HFF-Myc (cell line): ENCODE measurements at places on chromosomes 6 and 20.

DNA sequence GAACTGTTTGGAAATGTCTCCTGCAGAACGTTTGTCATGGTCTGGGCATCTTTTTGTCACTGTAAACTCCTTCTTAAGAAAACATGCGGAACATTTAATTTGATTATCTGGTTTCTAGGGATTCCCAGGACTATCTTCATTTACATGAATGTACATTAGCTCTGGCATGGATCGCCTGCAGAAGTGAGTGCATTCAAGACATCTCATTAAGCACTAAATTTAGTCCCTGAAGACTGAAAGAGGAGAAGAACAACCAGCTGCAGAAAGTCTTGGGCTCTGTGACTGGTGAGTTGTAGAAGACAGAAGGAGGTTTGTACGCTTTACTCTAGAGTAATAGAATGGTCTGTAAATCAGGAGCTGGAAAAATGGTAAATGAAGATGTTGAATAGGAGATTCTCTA is 540.7 kb downstream of the BCKDHB start:
- no peak for DNase-seq

GRCh38 chr20:35079472-35080347 is 12.9 kb downstream of the TRPC4AP start:
- DNase-seq: no peak

DNA sequence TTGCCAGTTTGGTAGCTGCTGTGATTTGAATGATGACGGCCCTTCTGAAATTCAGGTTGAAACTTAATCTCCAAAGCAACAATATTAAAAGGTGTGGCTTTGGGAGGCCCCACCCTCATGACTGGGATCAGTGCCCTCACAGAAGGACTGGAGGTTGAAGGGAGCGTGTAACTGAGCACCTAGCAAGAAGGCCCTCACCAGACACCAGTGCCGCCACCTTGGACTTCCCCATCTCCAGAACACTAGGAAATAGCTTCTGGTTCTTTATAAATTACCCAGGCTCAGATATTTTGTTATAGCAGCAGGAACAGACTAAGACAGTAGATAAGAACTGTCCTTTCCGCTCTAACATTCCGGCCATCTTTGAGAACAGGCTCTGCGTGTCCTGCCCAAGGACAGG is 243.1 kb downstream of the DLL1 start:
- no peak for DNase-seq

- no peak for DNase-seq
Observed at GRCh38 chr20:45341939-45342854, 6.0 kb downstream of the SDC4 start.

DNA sequence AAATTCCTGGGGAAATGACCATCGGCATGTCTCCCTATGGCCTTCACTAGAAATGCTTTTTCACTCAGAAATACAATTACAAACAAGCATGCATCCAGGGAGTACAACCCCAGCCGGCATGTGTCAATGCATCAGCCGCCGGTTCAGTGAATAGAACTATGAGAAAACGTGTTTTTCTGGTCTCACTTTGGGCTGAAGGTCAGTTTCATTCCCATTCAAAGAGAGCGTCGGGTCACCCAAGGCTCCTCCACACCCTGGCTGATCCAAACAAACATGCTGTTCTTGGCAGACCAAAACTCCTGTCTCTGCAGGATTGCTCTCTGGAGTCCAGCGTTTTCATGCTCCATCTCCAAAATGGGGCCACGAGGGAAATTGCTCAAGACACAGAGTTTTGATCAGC is 35.5 kb upstream of the NXT1 start:
- no peak for DNase-seq

GRCh38 chr6:18314317-18314997 is 50.1 kb upstream of the DEK start:
- no peak for DNase-seq

GRCh38 chr6:66731310-66731709 is 1024.3 kb upstream of the EYS start:
- no peak for DNase-seq

DNA sequence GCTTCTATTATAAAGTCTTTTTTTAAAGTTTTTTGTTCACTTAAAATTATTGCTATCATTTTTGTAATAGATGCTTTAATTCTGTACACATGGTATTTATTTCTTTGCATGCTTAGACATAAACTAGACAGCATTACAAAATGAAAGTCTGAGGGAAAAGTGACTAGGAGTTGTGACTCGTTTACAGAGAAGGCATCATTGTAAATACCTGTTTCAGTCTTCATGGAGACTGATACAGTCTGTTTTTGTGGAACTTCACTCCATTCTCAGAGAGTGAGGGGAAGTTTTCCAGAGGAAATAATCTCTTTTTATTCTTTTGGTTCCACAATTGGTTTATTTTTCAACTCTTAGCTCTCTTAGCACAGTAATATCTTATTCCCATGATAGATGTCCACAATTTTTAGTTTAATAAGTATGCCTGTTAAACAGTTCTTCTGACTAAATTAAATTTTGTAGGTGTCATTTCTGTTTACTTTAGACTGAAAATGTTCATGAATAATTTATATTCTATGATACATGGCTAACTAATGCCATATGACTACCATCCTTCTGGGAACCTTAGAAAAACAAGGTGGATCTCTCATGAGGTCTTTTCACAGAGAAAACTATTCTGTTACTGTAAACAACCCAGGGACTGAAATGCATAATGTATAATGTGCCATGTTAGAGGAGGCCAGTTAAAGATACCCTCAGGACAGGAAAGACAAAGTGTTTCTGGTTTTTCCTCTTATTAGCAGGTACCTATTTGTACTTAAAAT is 69.2 kb downstream of the MYO6 start:
- DNase-seq: no peak

DNA sequence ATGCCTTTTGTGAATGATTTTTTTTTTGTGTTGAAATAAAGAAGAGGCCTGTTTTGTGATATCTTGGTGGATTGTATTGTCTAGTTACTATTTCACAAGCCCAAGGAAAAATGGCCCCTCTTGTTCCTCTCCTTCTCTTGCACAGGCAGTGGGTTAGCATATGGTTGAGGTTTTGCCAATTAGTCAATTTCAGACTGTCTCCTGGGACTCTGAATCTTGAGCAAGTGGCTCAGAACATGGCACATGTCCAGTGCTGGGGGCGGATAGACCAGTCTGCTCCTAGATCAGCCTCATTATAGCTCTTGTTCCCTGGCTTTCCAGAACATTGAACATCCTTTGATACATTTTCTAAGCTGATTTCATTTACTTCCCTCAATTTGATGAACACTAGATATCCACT is 589.2 kb downstream of the PHF3 start:
- DNase-seq: no peak

DNA sequence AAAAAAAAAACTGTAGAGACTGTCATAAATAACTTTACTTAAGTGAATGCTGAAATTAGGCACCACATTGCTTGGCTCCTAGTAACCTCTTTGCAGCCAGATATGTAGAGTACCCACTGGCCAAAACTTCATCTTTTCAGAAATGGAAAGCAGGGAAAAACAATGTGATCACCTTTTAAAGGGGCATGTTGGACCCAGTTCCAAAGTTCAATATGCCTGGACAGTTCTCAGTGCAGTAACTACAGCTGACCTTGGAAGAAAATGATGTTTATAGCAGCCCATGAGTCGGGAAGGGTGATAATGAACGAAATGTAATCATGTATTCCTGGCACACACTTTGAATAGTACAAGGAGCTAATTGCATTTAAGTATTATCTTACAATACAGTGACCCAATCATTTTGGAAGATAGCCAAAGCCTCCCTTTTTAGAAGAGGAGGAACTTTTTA is 93.6 kb upstream of the TAB2 start:
- no peak for DNase-seq

GRCh38 chr20:14234666-14235295 is 102.6 kb downstream of the FLRT3 start:
- no peak for DNase-seq

GRCh38 chr6:115362234-115362633 is 698.5 kb downstream of the FRK start:
- no peak for DNase-seq

GRCh38 chr6:126807876-126808275 is 310.6 kb upstream of the RSPO3 start:
- DNase-seq: no peak

- DNase-seq: no peak
Observed at GRCh38 chr6:160227769-160228161, 30.9 kb downstream of the SLC22A2 start.

DNA sequence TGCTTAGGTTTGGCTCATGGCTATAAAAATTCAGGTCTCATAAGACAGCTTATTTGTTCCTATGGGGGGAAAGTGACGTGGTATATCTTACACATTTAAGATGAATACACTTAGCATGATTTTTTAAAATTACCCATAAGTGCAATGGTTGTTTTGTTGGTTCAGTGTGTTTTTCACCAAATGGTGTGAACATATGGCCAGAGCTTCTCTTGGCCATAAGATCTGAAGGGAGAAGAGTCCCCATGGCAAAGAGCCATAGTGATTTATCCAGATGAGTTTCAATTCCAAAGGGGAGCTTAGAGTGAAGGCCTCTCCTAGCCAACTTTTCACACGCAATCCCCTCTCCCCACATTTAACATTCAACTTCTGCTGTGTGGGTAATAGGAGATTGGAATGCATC is 107.6 kb downstream of the TMEM242 start:
- DNase-seq: no peak

DNA sequence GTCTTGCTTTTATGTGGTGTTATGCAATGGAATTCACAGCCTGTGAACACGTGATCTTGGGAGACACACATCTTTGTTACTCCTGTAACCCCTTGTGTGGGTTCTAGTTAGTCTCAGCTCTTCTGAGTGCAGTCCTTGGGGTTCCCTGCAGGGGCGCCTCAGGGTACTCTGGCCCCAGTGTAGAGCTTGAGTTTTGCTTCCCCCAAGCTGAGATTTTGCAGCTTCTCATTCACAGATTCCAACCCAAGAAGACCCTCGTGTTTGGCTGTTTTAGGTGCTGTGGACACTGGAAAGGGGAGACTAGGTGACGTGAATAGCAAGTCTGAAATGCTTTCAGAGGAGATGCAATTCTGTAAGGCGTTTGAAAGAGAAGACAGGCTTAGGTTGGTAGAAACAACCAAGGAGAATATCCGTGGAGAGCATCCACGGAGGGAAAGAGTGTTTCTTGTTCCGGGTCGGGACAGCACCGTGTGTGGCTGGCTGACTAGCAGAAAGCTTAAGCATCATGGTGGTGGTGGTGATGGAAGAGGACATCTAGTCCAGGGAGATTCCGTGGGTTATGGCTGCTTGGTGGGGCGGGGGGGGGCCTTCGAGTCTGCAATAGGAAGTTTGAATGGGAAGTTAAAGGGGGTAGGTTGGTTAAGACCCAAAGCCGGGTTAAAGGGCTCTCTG is 30.1 kb downstream of the DUSP22 start:
- DNase-seq: no peak

GRCh38 chr6:131130554-131130940 is 4.7 kb upstream of the AKAP7 start:
- DNase-seq: no peak

DNA sequence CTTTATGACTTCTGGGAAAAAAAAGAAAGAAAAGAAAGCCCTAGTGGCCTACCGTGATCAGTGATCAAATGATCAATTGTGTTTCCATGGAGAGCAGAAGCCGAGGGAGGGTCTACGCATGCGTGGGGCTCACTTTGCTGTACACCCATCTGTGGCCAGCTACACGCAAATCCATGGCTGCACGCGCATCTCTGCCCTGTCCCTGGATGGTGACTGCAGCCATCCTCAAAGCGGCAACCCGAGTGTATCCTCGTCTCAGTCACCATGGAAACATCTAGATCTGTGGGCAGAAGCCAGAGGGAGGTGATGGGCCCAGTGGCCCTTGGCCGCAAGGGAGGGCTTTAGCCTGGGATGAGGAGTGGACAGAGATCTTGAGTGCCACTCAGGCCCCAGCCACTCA is 785 bp upstream of the ULBP3 start:
- DNase-seq: no peak

GRCh38 chr6:143579703-143580102 is 68.2 kb upstream of the FUCA2 start:
- no peak for DNase-seq
